T-helper 2 cell (primary cell): ENCODE measurements at places on chromosomes 7 and 10.
A peak's percentile ranks its signal among the peaks of the same experiment; 100 is the strongest.

- no peak for DNase-seq
Measured at GRCh38 chr10:101162677-101163076, 31.6 kb downstream of the TLX1 start.

DNA sequence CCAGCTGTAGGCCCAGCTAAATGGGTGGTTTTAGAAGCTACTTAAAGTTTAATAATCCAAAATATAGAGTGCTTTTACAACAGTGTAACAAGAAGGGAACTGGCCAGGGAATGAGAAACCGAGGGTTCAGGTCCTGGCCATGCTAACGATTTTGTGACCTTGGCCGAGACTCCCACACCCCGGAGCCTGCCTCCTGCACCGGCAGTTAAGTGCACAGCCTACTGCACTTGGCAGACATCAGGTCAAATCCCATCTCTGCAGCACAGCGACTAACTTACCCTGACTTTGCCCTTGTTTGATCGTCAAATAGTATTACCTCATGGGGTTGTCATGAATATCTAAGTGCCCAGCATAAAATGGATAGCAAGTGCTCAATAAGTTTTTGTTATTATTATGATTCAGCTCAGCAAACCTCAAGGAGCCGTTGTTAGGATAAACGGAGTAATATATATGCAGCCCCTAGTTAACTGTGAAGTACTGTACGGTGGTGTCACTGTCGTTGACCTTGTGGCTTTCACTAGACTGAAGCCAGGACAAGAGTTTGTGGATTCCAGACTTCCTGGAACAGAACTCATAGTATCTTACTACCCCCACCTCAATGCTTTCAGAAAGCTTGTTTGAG is 35.5 kb downstream of the LYZL1 start:
- DNase-seq: no peak

DNA sequence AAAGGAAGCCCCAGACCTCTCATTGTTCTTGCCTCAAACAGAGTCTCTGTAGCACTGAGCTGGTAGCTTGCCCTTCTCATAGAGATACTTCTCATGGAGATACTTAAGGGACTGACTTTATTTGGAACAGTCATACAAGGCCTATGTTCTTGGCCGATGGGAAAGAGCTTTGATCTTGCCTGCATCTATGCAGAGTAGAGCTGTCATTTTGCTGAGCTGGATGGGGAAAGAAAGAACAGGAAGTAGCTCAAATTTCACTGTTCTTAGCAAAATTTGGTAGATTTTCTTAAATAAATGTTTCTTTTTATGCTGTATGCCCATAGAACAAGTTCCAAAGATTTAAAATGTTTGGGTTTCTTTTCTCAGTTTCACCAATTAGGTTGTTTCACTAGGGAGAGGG is 119.3 kb upstream of the SEC61G start:
- no peak for DNase-seq

DNA sequence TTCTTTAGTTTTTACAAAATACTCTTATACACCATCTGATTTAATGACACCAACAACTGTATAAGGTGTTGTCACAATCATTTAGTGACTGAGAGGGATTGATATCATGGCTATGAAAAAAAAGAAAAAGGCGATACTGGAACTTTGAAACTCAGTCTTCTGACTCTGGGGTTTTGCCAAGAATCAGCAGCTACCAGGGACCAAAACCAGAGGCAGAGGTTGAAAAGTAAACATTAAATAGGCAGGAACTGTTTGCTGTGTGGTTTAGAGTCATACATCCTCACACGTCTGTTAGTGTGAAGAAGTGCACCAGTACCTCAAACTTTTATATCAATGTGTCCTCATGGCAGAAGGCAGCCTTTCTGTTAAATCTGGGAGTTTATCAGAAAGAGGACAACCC is 19.9 kb upstream of the GGCT start:
- DNase-seq: no peak

GRCh38 chr10:96279191-96279641 is 7.8 kb upstream of the BLNK start:
- no peak for DNase-seq

DNA sequence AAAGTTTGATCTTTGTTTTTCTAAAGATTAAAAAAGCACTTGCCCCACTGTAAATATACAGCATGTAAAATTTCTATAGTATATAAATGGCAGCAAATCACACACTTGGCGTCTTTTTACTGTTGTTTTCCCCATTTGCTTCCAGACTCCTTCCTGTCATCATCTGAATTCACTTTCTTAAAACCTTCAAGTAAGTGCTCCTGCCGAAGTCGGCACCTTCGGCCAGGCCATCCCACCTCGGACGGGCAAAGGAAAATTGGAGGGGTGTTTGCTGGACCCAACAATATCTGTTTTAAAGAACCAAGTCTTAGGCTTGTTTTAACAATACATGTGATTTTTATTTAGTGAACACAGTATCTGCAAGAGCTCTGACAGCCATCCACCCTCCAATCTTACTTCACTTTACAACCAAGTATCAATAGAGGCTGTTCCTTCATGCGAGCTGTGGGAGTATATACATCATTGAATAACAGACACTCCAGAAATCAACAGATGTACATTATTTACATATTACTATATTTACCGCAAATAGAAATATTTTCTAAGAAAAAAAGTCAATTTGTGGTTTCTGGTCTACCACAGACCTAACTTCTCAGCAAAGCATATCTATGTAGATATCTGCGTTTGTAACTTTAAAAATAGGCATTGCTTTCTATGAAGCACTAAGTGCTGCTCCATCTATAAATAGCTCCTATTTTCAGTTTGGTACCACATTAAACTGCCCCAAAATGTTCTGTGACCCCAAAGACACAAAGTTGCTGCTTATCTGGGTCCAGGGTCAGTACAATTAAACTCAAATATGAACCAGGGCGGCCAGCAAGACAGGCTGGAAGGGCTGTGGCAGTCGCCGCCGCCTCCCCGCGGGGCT is 110.7 kb downstream of the CYTH3 start:
- peak; percentile 39 for DNase-seq

GRCh38 chr10:7184660-7185366 is 226.0 kb downstream of the SFMBT2 start:
- DNase-seq: no peak

DNA sequence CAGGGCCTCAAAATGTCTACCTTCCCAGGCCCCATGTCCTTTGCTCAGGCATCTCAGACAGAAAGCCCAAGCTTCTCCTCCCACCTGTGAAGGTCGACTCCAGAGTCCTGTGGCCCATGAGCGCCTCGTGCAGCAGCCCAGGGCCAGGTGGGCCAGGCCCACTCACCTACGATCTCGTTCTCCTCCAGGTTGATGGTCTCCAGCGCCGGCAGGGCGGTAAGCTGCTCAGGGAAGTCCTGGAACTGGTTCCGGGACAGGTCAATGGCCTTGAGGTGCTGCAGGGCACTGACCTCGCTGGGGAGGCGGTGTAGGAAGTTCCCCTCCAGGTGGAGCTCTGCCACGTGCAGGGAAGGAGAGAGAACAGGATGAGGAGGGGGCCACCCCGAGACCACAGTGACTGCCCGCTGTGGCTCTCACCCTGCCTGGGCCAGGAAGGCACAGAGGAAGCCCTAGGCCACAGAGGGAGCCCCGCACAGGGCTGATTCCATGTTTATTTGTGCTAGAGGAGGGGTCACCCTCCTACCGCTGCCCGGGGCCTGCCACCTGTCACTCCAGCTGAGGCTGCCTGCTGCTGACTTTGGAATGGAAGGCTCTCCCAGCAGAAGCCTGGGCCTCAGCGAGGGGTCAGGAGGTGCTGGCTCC is 40.0 kb upstream of the NPFFR1 start:
- no peak for DNase-seq

DNA sequence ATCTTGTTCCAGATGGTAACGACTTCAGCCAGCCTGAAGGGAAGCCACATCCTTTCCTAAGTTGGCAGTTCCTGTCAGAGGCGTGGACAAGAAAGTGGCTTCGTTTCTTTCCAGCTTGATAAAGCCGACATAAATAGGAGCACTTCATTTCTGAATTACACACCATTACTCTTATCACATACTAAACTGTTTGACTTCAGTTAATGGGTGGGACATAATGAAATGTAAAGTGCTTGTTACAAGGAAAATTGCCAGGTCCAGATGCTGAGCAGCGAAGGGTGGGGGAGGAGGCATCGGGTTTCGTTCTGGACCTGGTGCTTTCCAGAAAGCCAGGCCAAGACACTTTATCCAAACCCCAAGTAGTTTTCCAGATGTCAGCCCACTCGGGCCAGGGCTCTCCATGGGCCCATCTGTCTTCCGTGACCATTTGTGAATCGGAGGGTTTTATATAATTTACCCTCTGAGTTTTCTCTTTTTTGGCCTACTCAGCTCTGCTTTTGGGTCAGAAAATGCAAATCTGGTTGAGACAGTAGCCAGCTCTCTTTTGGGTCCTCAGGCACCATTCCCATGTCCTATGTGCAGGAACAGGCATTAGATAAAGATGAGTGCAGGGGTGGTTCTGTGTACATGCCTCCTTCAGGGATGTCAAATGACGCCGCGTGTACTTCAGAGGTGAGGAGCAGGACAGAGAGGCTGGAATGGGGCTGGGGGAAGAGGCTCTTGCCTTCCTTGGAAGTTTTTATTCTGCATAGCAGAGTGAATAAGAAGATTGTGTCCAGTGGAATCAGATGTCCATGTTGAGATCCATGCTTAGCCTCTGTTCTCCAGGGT is 90.2 kb downstream of the TACC2 start:
- no peak for DNase-seq

GRCh38 chr10:30127120-30127541 is 67.7 kb upstream of the JCAD start:
- DNase-seq: no peak

DNA sequence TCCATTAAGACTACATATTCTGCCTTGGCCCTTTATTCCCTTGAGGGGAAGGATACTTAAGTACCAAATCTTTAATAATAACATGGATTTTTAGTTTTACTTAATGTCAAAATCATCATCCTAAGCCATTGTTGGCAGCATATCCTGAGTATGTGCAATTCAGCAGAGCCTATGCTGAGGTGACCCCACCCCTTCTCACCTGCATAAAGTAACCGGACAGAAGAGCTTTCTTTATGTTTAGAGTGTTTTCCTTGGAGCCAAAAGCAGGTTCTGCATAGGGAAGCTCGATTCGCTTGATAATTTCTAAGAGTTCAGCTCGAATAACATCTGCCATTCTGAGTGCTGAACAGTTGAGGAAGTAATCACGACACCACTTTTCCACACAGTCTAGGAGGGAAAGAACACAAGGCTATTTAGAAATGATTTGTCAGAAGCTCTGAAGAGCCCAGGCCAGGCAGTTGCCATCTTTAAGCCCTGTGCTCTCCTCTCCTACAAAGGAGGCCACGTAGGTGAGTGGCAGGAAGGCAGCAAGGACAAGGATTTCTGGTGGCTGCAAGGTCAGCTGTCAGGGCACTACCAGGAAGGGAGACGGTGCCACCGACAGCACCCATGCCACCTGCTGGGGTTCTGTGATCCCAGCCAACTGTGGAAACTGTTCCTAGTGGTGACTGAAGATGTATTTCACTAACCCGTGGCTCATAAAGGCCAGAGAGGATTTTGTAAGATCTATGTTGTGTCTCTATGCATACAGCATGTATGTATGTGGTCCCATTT is 15.6 kb downstream of the BCCIP start:
- DNase-seq: no peak
